Naive thymus-derived CD8-positive, alpha-beta T cell (primary cell): ENCODE measurements at places on chromosomes 4 and X. TPM values are rescaled to one million over a fixed set of nuclear protein-coding genes. Genes with fewer than 3 reads are reported as not detected.

The GPRASP2 gene
- 6.9 TPM for total RNA-seq

The TEX13D gene
- not detected for total RNA-seq

The IL13RA2 gene
- total RNA-seq = not detected

The MAEA gene
- total RNA-seq = 107 TPM

The ADGRA3 gene
- 1.8 TPM for total RNA-seq

The CNGA1 gene
- not detected for total RNA-seq

The PASD1 gene
- total RNA-seq = not detected

The PRDM5 gene
- 3.5 TPM for total RNA-seq

The RBM46 gene
- not detected for total RNA-seq

The SPIN2A gene
- total RNA-seq = 2.0 TPM

The TRIM61 gene
- 2.6 TPM for total RNA-seq

The BBS12 gene
- 2.4 TPM for total RNA-seq

The SCD5 gene
- total RNA-seq = 1.1 TPM

The KLHL34 gene
- 3.5 TPM for total RNA-seq

The TMEM47 gene
- total RNA-seq = not detected

The RAB39B gene
- 14.8 TPM for total RNA-seq

The FHIP1A gene
- total RNA-seq = 3.3 TPM

The UGT2B15 gene
- total RNA-seq = not detected

The HMGN5 gene
- total RNA-seq = 2.4 TPM

The ARMCX1 gene
- 4.4 TPM for total RNA-seq

The FAM184B gene
- not detected for total RNA-seq
